Activated CD4-positive, alpha-beta T cell treated with anti-CD3 and anti-CD28 coated beads, Interleukin-2, Interleukin-4, amounts not matched to agents 100 ng/mL and 50 ng/mL, durations not matched to agents 16 hours and 8 hours (primary cell): ENCODE measurements at places on chromosomes 13 and 19.

DNA sequence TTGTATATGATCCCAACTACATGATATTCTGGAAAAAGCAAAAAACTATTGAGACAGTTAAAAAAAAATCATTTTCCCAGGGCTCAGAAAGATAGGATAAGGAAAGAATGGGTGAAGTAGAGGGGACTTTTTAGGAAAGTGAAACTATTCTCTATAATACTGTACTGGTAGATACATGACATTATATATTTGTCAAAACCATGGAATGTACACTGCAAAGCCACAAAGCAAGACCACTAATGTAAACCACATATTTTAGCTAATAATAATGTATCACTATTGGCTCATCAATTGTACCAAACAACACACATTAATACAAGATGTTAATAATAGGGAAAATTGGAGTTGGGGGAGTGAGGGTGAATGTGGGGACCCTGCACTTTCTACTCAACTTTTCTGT is 182.6 kb downstream of the EFNB2 start:
- no peak for DNase-seq

- peak; percentile 49 for DNase-seq
Observed at GRCh38 chr19:49997709-49998108, 27.5 kb downstream of the VRK3 start.

- no peak for DNase-seq
Observed at GRCh38 chr19:10828981-10829821, 6.8 kb downstream of the TMED1 start.

DNA sequence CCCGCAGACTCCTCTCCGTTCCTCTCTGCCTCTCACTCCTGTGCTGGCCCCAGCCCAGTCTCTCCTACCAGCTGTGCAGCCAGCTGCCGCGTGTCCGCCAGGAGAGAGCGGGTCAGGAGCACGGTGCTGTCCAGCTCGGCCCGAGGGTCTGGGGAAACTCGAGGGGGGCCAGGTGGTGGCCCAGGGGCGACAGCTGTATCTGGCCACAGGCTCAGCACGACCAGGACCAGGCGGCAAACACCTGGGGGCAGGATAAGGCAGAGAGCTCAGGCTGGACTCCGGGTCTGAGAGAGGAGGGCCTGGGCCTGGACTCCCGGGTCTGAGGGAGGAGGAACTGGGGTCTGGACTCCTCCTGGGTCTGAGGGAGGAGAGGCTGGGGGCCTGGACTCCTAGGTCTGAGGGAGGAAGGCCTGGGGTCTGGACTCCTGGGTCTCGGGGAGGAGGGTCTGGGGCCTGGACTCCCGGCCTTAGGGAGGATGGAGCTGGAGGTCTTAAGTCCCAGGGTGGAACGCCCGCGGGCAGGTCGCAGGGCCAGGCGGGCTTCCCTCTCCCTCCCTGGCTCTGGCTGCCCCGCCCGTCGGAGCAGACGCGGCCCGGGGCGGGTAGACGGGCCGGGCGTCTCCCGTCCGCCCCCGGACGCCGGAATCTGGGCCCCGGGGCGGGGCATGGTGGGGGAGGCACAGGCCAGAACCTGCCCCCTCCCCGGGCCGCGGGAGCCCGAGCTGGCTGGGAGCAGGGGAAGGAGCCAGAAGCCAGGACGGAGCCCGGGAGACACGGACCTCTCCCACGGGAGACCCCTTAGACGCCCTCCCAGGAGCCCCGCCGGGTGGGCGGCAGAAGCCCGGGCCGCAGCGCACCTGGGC is 1.3 kb downstream of the IL11 start:
- no peak for DNase-seq

DNA sequence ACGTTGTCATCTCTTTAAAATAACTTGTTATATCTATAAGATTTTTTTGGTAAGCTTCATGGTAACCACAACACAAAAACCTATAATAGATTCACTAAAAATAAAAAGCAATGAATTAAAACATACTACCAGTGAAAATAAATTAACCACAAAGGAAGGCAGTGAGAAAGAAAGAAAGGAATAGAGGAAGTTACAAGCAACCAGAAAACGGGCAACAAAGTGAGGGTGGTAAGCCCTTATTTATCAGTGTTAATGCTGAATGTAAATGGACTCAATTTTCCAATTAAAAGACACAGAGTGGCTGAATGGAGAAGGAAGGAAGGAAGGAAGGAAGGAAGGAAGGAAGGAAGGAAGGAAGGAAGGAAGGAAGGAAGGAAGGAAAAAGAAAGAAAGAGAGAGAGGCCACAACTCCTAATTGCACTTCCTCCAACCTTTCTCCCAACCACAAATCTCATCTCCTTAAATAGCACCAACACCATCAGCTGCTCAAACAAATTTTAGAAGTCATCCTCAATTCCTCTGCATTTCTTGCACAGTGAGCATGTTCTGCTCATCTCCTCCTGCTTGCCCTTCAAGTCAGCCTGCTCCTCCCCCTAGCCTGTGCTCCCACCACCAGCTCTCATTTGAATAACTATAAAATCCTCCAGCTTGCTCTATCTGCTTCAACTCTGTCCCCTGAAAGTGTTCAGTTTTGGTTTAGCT is 48.6 kb downstream of the CCNA1 start:
- DNase-seq = no peak

DNA sequence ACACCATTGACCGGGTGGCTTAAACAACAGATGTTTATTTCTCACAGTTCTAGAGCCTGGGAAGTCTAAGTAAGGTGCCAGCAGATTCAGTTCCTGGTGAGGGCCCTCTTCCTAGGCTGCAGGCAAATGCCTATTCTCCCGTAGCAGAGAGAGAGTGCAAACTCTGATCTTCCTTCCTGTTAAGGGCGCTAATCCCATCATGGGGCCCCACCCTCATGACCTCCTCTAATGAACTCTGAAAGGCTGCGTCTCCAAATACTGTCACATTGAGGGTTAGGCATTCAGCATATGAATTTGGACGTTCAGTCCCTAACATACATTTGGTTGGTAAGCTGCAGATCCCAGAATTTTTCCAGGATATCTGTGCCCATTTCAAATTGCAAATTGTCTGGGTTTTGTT is 128.8 kb downstream of the GGACT start:
- DNase-seq = no peak

GRCh38 chr19:53549340-53549739 is 11.4 kb downstream of the ZNF331 start:
- DNase-seq = no peak

DNA sequence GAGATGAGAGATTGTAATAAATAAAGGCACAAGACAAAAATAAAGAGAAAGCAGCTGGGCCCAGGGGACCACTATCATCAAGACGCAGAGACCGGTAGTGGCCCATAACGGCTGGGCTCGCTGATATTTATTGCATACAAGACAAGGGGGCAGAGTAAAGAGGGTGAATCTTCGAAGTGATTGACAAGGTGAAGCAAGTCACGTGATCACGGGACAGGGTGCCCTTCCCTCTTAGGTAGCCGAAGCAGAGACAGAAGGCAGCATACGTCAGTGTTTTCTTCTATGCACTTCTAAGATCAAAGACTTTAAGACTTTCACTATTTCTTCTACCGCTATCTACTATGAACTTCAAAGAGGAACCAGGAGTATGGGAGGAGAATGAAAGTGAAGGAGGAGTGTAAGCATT is 4.6 kb upstream of the PRKCG start:
- no peak for DNase-seq

GRCh38 chr13:64884976-64885375 is 2345.2 kb downstream of the PCDH9 start:
- DNase-seq = no peak

DNA sequence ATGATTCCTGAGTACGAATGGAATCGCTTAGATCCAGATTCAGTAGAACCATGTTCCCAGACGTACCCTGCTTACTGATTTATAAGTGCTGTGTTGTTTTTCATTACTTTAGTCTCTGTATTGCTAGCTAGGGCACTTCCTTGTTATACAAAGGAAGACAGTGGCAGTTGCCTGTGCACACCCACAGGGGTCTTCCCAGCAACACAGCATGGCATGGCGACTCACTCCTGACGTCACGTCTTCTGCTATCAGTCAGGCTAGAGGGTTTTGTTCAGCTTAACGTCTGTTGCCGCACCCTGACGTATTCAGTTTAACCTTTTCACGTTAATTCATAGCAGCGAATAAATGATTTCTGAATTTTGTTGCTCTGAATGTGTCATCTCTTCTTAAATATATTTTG is 295.1 kb downstream of the MYO16 start:
- no peak for DNase-seq

DNA sequence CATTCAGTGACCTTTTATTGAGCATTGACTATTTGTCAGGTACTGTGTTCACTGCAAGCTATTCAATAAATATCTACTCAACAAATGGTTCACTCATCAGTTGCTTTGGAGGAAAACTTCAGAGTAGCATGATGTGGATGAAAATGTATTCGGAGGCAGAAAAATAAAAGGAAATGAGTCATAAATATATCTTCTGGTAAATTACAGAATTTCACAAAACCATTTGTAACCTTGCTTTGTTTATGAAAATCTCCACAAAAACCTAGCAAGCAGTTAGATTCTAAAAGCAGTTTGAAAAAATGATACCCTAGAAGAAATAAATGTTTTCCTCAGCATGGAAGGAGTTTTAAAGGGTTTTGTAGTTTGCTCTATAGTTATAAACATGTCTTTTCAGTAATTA is 399.6 kb downstream of the LMO7 start:
- DNase-seq = no peak

GRCh38 chr13:92365904-92366303 is 860.7 kb upstream of the GPC6 start:
- no peak for DNase-seq
